ENCODE measurements at places on chromosomes 3 and 15. TPM values are rescaled to one million over a fixed set of nuclear protein-coding genes. Genes with fewer than 3 reads are reported as not detected.

Gene GHSR
- total RNA-seq = not detected

Gene GPR149
- not detected for total RNA-seq

Gene DLEC1
- 0.05 TPM for total RNA-seq

Gene ANKUB1
- total RNA-seq = not detected

Gene SLC28A2
- total RNA-seq = not detected

Gene C15orf40
- 8.7 TPM for total RNA-seq

Gene TRIP4
- 11.6 TPM for total RNA-seq

Gene RASGRF1
- not detected for total RNA-seq

Gene WNT7A
- total RNA-seq = not detected

Gene CELSR3
- total RNA-seq = 2.2 TPM
